ENCODE measurements at places on chromosomes 13 and 19.

DNA sequence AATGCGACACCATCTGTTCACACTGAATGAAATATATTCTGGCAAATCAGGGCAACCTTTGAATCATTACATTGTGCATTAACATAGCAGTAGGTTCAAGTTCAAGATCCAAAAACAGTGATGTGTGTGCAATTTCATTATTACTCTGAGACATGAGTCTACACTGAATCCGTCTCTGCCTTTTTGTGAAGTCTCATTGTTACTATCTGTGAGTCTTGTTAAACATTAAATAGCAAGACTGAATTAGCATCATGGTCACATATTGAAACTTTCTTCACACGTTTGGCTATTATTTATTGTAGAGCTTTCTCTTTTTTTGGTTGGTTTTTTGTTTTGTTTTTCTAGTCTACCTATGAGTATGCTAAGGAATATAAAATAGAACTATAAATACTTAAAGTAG lies 117.1 kb upstream of the SLITRK5 start:
- DNase-seq, result no peak

DNA sequence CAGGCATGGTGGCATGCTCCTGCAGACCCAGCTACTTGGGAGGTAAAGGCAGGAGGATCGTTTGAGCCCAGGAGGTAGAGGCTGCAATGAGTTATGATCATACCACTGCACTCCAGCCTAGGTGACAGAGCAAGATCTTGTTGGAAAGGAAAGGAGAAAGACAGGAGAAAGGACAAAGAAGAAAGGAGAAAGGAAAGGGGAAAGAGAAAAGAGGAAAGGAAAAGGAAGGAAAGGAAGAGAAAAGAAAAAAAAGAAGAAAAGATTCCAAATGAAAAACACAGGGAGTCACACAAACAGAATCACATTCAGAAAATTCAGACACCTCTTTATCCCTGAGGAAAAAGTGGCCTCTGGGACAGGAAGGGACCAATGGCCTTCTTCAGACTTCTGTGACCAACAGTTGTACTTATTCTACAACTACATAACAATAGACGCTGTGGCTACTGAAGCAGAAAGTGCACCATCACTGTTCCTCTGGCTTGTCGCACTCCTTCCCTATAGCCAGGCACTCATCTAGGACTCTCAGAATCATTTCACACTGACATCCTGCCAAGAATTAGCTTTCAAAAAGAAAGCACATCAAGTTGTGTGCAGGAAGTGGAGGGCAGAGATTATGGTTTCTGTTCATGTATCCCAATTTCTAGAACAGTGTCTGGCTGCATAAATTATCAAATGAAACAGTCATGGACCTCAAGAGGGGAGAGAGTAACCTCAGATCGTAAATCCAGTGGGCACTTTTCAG lies 5.9 kb downstream of the MTMR6 start:
- no peak for DNase-seq

- DNase-seq, result no peak
Measured at GRCh38 chr13:101258071-101258470, 158.2 kb downstream of the NALCN start.

GRCh38 chr19:31294189-31294588 lies 55.0 kb downstream of the TSHZ3 start:
- no peak for DNase-seq

DNA sequence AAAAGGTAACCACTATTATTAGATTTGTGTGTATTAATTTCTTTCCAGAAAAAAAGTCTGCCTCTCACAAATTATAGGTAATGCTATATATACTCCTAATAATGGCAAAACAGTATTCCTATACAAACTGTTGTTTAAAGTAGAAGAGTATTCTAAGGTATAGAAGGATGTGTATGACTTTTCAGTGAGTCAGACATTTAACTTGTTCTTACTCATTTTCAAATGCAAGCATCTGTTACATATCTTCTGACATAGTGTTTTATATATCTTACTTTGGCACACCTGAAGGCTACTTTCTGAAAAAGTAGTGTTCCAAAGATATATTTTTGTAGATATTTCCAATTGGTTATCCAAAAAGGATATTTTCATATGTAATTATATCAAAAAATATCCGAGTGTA lies 3.5 kb upstream of the SLITRK5 start:
- DNase-seq, result no peak

GRCh38 chr13:39461685-39462266 lies 141.2 kb downstream of the LHFPL6 start:
- no peak for DNase-seq

GRCh38 chr19:14333101-14333871 lies 48.0 kb upstream of the ADGRE5 start:
- DNase-seq, result no peak

DNA sequence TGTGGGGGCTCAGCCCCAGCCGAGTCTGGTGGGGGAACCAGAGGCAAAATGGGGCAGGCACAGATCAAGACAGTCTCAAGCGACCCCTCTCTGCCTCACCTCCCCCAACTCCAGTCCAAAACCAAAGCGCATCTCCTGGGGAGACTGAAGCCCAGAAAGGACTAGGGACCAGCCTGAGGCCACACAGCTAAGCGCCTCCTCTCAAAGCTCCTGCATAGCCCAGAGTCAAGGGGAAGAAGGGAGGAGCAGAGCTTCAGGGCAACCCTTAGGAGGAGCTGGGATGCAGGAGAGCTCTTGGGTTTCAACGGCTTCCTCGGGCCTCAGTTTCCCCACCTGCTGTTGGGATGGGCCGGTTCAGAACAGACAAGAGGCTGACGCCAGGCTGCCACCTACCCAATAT lies 19.9 kb upstream of the SEMA6B start:
- DNase-seq, result no peak

DNA sequence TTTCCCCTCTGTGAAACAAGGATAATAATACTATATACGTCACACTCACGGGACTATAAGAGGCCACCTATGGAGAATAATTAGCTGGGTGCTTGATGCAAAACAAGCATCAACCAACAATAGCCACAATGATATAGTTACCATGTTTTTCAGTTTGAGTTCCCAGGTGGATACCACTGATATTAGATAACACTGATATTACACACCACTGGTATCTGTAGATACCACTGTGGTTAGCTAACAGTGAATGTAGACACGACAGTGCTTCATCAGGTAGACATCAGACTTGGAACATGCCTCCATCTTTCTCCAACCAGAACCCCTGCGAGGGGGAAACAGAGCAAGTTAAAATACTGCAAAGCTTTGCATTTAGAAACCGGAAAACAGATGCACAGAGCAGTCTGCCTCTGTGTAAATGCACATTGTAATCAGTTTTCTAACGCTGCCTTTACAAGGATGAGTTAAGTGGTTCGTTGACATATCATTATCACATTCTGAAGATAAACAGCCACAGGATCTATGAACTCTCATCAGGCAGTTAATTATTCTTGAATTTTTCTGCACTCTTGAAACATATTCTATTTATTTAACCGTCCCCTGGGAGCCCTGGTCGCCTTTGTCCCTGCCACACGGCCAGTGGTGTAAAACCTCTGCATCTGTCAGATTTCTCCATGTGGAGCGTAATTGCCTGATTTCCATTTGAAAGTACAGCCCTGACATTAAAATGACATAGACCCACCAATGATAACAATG lies 80.7 kb downstream of the RNASEH2B start:
- DNase-seq, result no peak

GRCh38 chr13:86579662-86580061 lies 780.4 kb upstream of the SLITRK6 start:
- DNase-seq, result no peak

DNA sequence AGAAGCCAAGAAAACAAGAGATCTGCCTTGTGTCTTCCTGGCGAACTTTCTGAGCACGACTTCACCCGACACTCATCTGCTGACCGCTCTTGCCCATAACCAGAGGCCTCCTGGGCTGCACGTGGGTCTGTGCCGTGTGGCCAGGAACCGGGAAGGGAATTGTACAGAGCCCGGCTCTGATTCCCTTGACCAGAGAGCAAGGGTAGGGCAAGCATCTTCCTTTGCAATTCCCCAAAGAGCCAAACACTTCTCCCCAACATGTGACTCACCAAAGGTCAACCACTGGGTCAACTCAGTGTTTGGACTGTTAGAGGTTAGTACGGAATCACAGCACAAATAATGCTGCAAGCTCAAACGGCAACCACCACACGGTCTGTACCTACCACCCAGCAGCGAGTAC lies 48.9 kb downstream of the KLF2 start:
- no peak for DNase-seq

DNA sequence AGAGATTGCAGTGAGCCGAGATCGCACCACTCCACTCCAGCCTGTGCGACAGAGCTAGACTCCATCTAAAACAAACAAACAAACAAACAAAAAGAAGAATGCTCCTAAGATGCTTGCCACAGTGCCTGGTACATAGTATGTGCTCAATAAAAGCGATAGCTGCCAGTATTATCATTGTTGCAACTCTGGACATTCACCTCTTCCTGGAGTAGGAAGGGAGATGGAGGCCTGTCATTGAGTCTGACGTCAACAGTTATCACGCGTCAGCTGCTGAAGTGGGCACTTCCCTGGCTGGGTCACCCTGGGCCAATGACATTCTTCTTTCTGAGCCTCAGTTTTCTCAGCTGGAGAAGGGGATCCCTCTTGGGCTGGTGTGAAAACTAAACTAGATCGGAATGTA lies 4.2 kb upstream of the PLAUR start:
- no peak for DNase-seq

GRCh38 chr19:51687791-51688670 lies 5.1 kb upstream of the SPACA6 start:
- no peak for DNase-seq

GRCh38 chr19:3028305-3029064 lies 595 bp downstream of the TLE2 start:
- DNase-seq, result no peak

- no peak for DNase-seq
Measured at GRCh38 chr13:48415516-48415915, 2.6 kb upstream of the LPAR6 start.

GRCh38 chr13:101144808-101145419 lies 271.4 kb downstream of the NALCN start:
- no peak for DNase-seq

DNA sequence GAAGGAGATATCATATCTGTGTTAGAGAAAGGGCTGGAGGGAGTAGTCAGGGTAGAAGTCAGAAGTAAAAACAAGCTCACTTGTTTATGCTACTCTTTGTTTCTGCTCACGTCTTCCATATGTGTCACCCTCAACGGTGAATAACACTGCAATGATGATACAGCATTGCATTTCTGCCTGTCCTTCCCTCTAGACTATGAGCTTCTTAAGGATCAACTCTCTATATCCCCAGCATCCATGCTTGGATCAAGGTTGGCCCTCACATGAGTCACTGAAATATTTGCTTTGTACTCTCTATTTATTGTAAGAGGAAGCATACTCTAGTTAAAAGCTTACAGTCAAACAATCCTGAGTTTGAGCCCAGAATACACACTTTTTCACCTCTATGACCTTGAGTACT lies 406.0 kb downstream of the RFC3 start:
- no peak for DNase-seq

DNA sequence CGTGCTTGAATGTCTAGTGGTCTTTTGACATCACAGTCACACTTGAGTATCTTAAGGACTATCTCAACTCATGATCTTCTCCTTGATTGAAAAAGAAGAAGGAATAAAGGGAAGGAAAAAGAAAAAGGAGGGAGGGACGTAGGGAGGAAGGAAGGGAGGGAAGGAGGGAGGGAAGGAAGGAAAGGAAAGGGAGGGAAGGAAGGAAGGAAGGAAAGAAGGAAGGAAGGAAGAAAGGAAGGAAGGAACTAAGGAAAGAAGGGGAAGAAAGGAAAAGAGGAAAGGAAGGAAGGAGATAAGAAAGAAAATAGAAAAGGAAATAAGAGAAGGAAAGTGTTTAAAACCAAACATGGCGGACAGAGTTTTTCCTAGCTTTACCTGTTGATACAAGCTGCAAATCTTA lies 64.7 kb downstream of the RNASEH2B start:
- no peak for DNase-seq

DNA sequence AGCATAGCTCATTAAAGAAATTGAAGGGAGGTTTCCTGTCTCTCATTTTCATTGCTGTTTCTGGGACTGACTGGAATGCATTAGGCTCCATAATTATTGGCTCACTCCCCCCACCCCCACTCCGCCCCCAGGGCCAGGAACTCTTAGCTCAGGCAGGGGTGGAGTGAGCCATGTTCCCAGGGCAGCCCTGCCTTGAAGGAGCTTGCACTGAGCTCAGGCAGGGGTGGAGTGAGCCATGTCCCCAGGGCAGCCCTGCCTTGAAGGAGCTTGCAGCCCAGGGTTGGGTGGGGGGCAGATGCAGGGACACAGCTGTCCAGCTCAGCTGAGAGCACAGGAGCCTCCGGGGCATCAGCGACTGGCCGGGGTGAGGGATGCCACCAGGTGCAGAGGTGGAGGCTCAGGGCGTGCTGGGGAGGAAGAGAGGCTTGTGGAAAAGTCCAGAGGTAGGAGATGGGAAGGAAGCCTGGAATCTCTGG lies 39.1 kb upstream of the TFDP1 start:
- DNase-seq, result no peak

GRCh38 chr19:21612403-21612872 lies 107.0 kb downstream of the ZNF429 start:
- no peak for DNase-seq

DNA sequence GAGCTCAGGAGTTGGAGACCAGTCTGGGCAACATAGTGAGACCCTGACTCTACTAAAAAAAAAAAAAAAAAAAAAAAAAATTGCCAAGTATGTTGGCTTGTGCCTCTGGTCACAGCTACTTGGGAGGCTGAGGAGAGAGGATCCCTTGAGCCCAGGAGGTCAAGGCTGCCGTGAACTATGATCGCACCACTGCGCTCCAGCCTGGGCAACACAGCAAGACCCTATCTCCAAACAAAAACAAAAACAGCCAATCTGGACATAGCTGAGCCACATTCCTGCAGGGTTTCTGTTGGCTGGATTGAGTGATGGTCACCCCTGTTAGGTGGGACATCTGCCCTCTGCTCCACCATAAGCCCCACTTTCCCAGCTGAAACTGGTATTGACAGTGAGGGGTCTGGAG lies 13.6 kb upstream of the ANGPTL8 start:
- no peak for DNase-seq

Measured in stimulated activated CD8-positive, alpha-beta memory T cell treated with anti-CD3 and anti-CD28 coated beads, Interleukin-15, amount 100 ng/mL, for 24 hours (primary cell).